Sigmoid colon (tissue), 7 donors: ENCODE measurements at places on chromosomes 2 and 18. TPM values are rescaled to one million over a fixed set of nuclear protein-coding genes. Genes with fewer than 3 reads are reported as not detected.

- H3K36me3 ChIP-seq, result no peaks in the 10 kb centered on the region
- peaks cover 6% of the 10 kb centered on the region for H3K4me1 ChIP-seq
- DNase-seq, result peak; percentile 66
- H3K27ac ChIP-seq, result peak within 1 kb of the TSS; percentile 6
Observed at GRCh38 chr18:33440060-33441043, at the start of gene CCDC178. TSS of gene CCDC178 (minus strand) at chr18:33440721. CDS start at chr18:33412088, 28,633 bp downstream.

GRCh38 chr2:73018188-73018825, 53.2 kb downstream of the SFXN5 start:
- H3K4me3 ChIP-seq, result no peak overlapping the region
- no peak for DNase-seq
- no peaks in the 10 kb centered on the region for H3K4me1 ChIP-seq
- H3K27me3 ChIP-seq, result no peaks in the 10 kb centered on the region
- peaks cover 3% of the 10 kb centered on the region for H3K36me3 ChIP-seq

The CIAO1 gene
- 77.4 TPM for total RNA-seq

- no peaks in the 10 kb centered on the region for H3K4me1 ChIP-seq
- H3K4me3 ChIP-seq, result no peak overlapping the region
- no peak overlapping the region for H3K27ac ChIP-seq
- H3K27me3 ChIP-seq, result no peaks in the 10 kb centered on the region
Observed at GRCh38 chr2:210179351-210179990, 8.3 kb upstream of the KANSL1L start.

- no peak overlapping the region for H3K4me3 ChIP-seq
- no peak overlapping the region for H3K27ac ChIP-seq
- no peaks in the 10 kb centered on the region for H3K4me1 ChIP-seq
- no peak for DNase-seq
Observed at GRCh38 chr2:136057802-136058140, 60.2 kb downstream of the CXCR4 start.

The APCDD1 gene
- total RNA-seq, result 22.7 TPM

DNA sequence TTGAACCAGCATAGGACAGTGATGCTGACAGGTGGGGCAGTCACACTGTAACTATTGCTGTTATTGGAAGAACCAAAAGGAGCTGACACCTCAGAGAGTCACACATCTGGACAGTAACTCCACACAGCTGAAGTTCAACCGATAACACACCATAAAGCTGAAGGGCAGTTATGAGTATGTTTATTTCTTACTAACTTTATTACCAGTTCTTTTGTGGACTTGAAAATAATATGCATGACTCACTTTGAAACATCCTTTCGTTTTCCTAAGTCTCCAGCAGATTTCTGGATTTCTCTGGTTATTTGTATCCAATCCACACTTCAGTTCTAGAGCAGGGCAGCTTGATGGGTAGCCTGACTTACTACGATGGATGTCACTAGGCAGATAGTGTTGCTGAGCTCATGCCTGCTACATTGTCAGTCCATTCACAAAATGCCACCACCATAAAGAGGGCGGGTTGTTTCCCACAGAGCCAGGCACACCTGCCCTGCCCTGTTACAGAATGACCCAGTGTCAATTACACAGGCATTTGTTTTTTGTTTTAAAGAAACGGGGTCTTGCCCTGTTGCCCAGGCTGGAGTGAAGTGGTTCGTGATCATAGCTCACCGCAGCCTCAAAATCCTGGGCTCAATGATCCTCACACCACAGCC, 8.4 kb upstream of the AGBL5 start:
- no peaks in the 10 kb centered on the region for H3K27me3 ChIP-seq
- no peak overlapping the region for H3K27ac ChIP-seq
- no peak for DNase-seq
- peaks cover 33% of the 10 kb centered on the region for H3K36me3 ChIP-seq

DNA sequence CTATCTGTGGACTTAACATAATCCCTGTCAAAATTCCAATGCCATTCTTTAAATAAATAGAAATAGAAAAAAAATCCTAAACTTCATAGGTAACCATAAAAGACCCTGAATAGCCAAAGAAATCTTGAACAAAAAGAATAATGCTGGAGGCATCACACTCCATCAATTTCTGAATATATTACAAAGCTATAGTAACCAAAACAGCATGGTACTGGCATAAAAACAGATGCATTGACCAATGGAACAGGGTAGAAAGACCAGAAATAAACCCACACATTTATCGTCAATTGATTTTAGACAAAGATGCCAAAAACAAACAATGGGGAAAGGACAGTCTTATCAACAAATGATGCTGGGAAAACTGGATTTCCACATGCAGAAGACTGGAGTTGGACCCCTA, 205.7 kb downstream of the VAPA start:
- H3K27ac ChIP-seq, result no peak overlapping the region
- H3K4me3 ChIP-seq, result no peak overlapping the region
- H3K36me3 ChIP-seq, result no peaks in the 10 kb centered on the region

GRCh38 chr18:71707400-71707799, 836.7 kb downstream of the CBLN2 start:
- no peaks in the 10 kb centered on the region for H3K36me3 ChIP-seq
- H3K27ac ChIP-seq, result no peak overlapping the region
- H3K4me1 ChIP-seq, result no peaks in the 10 kb centered on the region
- DNase-seq, result no peak
- H3K4me3 ChIP-seq, result no peak overlapping the region

DNA sequence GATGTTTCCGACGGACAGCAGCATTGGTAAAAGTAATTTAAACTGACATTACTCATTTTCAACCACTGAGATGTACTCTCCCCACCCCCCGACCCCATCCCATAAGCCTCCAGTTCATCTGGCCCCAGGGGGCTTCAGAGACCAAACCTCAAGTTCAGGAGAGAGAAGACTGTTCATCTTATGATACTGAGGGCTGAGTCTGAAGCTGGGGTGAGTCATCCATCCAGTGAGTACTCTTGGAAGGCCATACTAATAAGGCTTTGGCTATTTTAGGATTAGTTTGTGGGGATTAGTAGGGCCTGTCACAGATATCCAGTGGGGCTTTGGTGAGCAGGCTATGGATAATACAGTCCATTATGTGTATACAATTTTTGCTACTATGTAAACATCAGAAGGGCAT, 125.3 kb upstream of the APCDD1 start:
- H3K27ac ChIP-seq, result no peak overlapping the region
- H3K36me3 ChIP-seq, result no peaks in the 10 kb centered on the region
- no peak overlapping the region for H3K4me3 ChIP-seq
- DNase-seq, result no peak
- no peaks in the 10 kb centered on the region for H3K27me3 ChIP-seq
- no peaks in the 10 kb centered on the region for H3K4me1 ChIP-seq

The TRIM43 gene
- total RNA-seq, result not detected

DNA sequence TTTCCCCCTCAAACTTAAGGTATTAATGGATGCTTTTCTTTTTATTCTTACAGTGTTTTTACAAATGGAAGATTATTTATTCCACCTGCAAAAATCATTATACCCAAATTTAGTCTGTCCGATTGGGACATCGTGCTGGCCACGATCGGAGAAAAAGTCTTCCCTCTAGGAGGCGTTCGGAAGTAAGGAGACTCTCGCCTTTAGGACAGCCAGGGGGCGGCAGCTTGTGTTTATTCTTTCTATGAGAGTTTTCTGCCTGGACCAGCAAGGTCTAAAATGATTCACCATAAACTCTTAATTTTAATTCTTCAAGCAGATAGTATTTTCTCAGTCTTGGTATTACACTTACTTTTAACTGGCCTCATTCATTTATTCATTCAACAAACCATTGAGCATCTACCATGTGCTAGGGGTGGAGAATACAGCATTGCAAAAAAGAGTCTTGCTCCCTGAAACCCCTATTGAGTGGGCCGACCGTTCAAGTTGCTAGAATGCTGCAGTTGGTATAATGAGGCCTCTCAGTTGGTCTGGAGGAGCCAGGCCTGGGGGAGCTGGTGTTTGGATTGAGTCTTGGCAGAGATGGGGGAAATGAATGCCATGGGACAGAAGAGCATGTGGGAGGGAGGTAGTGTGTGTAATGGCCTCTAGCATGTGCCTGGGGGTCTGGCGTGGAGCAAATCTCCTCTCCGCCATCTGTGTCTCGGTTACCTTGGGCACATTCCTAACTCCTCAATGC, 38.7 kb downstream of the DCDC2C start:
- no peak overlapping the region for H3K27ac ChIP-seq
- H3K4me3 ChIP-seq, result no peak overlapping the region
- no peaks in the 10 kb centered on the region for H3K27me3 ChIP-seq
- H3K36me3 ChIP-seq, result no peaks in the 10 kb centered on the region
- DNase-seq, result no peak

GRCh38 chr2:152525277-152525838, 190.4 kb downstream of the FMNL2 start:
- H3K4me3 ChIP-seq, result no peak overlapping the region
- H3K4me1 ChIP-seq, result peaks cover 15% of the 10 kb centered on the region
- H3K27ac ChIP-seq, result no peak overlapping the region
- no peaks in the 10 kb centered on the region for H3K27me3 ChIP-seq

DNA sequence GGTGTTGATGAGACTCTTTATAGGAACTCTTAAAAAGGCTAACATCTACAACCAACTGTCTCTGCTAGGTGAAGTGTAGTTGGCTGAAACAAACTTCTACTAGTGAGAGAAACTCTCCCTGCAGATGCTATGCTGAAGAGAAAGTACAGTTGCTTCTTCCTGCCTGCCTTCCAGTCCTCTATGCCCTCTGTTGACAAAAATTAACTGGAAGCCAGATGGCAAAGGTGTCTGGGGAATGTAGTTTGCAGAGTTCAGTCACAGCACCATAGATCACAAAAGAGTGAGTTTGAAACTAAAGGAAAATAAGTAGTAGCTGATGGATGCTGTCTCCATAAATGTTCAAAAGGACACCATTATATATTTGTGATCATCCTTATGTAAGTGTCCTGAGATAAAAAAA, 958.8 kb upstream of the NRXN1 start:
- H3K27me3 ChIP-seq, result no peaks in the 10 kb centered on the region
- no peak overlapping the region for H3K27ac ChIP-seq
- H3K36me3 ChIP-seq, result no peaks in the 10 kb centered on the region
- H3K4me1 ChIP-seq, result no peaks in the 10 kb centered on the region
- no peak overlapping the region for H3K4me3 ChIP-seq
- DNase-seq, result no peak

The KYNU gene
- 2.3 TPM for total RNA-seq

- no peaks in the 10 kb centered on the region for H3K4me1 ChIP-seq
- no peak for DNase-seq
Observed at GRCh38 chr2:13089971-13090370, 373.2 kb downstream of the TRIB2 start.

- H3K27me3 ChIP-seq, result no peaks in the 10 kb centered on the region
- peak overlapping the region; percentile 60 for H3K27ac ChIP-seq
- H3K4me3 ChIP-seq, result no peak overlapping the region
- DNase-seq, result no peak
- no peaks in the 10 kb centered on the region for H3K36me3 ChIP-seq
- peaks cover 60% of the 10 kb centered on the region for H3K4me1 ChIP-seq
Observed at GRCh38 chr2:10402062-10402585, 46.0 kb downstream of the ODC1 start.

The ACVR1C gene
- total RNA-seq, result 0.33 TPM

DNA sequence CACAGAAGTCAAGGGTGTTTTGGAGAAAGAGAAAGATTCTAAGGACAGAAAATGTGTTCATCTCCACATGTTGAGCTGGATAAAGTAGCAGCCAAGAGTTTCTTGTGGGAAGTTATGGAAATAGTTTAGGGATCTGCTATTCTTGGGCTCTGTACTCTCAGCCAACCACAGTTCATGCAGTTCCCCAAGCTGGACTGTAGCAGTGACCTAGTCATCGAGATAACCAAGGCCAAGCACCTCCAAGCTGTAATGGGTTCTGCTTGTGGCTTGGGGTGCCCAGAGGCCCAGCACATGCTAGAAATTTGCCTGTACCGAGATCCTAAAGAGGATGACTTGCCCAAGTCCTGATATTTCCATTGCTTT, 91.9 kb upstream of the RASGRP3 start:
- H3K36me3 ChIP-seq, result no peaks in the 10 kb centered on the region
- no peaks in the 10 kb centered on the region for H3K27me3 ChIP-seq
- H3K4me1 ChIP-seq, result no peaks in the 10 kb centered on the region
- H3K4me3 ChIP-seq, result no peak overlapping the region
- no peak overlapping the region for H3K27ac ChIP-seq

DNA sequence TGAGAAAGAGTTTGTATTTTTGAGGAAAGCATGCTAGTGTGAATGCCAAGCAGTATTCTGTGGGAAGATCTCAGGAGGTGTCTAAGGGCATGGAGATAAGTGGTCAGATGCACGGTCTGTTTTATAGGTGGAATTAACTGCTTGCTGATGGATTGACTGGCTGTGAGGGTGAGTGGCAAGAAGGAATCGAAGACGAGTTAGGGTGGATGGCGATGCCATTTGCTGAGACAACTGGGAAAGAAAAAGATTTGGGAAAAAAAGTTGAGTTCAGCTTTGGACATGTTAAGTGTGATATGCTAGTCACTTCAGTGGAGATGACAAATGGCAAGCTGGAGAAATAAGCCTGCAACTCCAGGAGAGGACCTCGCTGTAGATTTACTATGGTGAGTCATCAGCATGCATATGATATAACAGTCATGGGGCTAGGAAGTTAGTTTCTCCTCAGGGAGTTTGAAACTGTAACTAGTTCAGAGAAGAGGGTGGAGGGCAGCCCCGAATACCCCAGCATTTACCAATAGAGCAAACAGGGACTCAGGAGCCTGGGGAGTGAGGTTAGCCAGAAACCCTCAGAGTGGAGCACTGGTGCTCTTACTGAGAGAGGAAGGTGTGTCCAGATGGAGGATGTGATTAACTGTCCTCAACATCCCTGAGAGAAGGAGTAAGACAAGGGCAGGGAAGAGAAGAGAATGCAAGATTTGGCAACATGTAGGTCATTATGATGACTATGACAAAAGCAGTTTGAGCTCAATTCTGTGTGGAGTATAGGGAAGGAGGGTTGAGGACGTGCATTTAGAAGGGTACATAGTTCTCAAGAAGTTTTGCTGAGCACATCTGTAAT, 2.0 kb upstream of the HK2 start:
- H3K4me1 ChIP-seq, result peaks cover 26% of the 10 kb centered on the region
- H3K27me3 ChIP-seq, result peaks cover 25% of the 10 kb centered on the region
- H3K4me3 ChIP-seq, result no peak overlapping the region
- H3K27ac ChIP-seq, result no peak overlapping the region
- no peaks in the 10 kb centered on the region for H3K36me3 ChIP-seq

The SERPINB7 gene
- not detected for total RNA-seq

GRCh38 chr2:96409081-96409819, 73.7 kb downstream of the NCAPH start:
- no peak overlapping the region for H3K4me3 ChIP-seq
- H3K27ac ChIP-seq, result no peak overlapping the region

The KIF5C gene
- total RNA-seq, result 7.3 TPM
